Vein endothelial cell (primary cell): ENCODE measurements at places on chromosomes 5 and 9. TPM values are rescaled to one million over a fixed set of nuclear protein-coding genes. Genes with fewer than 3 reads are reported as not detected.

SPRY4 gene
- total RNA-seq = 22.2 and 30.2 TPM in 2 replicates

TSLP gene
- total RNA-seq = not detected in 2 replicates

NUDT2 gene
- 28.6 and 34.9 TPM in 2 replicates for total RNA-seq

IL5 gene
- not detected in 2 replicates for total RNA-seq

CDH9 gene
- not detected in 2 replicates for total RNA-seq

PDLIM4 gene
- 47.4 and 56.8 TPM in 2 replicates for total RNA-seq

PLAA gene
- total RNA-seq = 42.8 and 43.1 TPM in 2 replicates

ZNF354B gene
- total RNA-seq = 10.2 and 11.4 TPM in 2 replicates

DOCK8 gene
- total RNA-seq = 3.2 and 3.9 TPM in 2 replicates

APBB3 gene
- total RNA-seq = 7.3 and 9.5 TPM in 2 replicates

REEP2 gene
- 4.2 and 4.6 TPM in 2 replicates for total RNA-seq

KIF12 gene
- total RNA-seq = 0.10 and 0.33 TPM in 2 replicates

NSG2 gene
- not detected in 2 replicates for total RNA-seq

DND1 gene
- total RNA-seq = 0.38 TPM in 1 of 2 replicates, not detected in the other

CCDC152 gene
- total RNA-seq = 0.33 and 0.86 TPM in 2 replicates
